ENCODE measurements at places on chromosomes 5 and 9.

DNA sequence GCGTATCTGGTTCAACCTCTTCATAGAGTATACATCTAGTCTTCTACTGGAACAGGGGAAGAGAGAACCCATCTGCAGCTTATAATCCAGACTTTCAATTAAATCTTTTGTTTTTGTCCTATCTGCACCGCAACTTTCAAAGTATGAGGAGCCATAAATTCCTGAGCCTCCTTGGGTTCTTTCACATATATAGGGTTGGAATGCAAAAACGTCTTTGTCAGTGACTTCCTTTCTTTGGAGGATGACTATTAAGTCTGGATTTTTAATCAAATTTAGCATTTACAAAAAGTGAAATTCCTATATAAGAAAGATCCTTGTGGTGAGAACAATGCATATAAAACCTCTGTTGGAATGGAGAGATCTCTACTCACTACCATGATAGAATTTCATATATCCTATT lies 370.8 kb downstream of the TMEM38B start:
- DNase-seq = no peak

- DNase-seq = no peak
These were observed 31.1 kb upstream of the PPP3R2 start for GRCh38 chr9:101625876-101626275.

GRCh38 chr9:70954126-70954525 lies 167.3 kb downstream of the TRPM3 start:
- peak; percentile 96 for DNase-seq

GRCh38 chr5:88746438-88746882 lies 136.5 kb downstream of the MEF2C start:
- no peak for DNase-seq

DNA sequence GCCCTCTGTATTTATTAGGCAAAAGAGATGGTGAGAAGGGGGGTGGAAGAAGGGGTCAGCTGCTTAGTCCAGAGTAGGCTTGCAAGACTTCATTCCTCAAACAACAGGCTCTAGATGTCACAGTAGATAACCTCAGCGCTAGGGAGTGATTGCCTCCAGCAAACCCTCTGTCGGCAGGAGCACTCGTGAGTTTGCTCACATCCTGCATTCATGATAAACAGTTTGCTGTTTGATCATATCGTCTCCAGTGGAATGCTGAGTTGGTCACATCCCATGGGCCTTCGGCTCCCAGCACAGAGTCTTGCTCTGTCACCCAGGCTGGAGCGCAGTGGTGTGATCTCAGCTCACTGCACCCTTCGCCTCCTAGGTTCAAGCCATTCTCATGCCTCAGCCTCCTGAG lies 3.6 kb downstream of the TTC23L start:
- no peak for DNase-seq

- no peak for DNase-seq
These were observed 221.1 kb downstream of the NR2F1-AS1 start for GRCh38 chr5:93359960-93360305.

DNA sequence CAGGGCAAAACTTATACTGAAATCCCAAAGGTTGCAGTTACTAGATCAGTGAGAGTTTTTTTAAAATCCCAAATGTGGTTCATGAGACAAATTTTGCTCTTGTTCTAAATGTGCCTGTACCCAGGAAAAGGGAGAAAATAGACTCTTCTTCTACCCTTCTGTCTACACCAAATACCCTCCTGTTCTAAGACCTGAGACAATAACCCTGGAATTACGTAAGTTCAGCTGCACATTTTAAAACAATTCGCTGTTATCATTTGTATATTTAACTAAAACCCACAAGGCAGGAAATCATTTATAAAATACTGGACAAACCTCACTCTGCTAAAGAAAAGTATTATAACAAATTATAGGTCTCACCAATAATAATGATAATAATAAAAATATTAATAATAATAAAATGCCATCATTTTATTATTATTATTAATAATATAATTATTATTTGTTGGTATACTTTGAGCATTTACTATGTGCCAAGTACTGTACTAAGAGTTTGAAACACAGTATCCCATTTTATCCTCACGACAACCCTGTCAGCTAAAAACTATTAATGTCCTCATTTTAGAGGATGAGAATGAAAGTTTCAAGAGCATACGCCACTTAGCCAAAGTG lies 49.8 kb upstream of the AFAP1L1 start:
- peak; percentile 42 for DNase-seq

GRCh38 chr5:138110266-138110963 lies 26.6 kb downstream of the WNT8A start:
- no peak for DNase-seq

- peak; percentile 96 for DNase-seq
These were observed 202.6 kb downstream of the NR3C1 start for GRCh38 chr5:143200781-143201398.

DNA sequence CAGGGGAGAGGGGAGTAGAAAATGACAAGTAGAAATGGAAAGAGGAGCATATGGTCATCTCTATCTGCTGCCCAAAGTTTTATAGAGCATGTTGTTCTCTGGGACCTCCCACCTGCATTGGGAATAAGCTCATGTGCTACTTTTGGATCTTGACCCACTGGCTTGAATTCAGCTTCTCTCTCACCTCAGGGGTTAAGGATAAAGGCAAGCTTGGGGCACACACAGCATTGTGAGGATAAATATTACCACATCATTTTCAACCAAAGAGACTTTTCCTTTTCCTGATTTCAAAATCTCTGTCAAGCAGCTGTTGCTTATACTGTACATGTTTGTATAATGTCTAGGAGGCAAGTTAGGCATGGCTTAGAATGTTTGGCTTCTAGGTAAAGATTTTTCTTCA lies 16.6 kb downstream of the ATP10B start:
- DNase-seq = no peak

- DNase-seq = no peak
These were observed 368.9 kb downstream of the TMEM161B start for GRCh38 chr5:87899721-87900131.

DNA sequence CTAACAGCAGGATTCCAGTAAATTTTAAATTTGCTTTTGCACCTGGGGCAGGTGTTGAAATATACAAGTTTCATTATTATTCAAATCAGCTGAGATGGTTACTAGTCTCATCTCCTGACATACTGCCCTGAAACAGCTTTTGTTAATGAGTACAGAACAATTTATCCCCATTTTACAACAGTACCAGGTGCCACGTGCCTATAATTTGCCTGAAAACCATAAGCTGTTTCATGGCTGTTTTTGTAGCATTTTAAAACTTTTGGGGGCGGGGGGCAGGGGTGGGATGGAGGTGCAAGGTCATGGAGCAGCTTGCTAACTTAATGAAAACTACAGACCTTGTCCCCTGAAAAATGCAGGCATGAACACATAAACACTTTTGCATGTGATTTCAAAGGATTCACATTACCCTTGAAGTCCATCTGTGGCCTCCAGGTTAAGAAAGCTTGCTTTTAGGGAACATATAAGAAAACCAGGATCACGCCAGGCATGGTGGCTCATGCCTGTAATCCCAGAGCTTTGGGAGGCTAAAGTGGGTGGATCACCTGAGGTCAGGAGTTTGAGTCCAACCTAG lies 42.1 kb downstream of the TIMD4 start:
- DNase-seq = no peak

- no peak for DNase-seq
These were observed 19.2 kb upstream of the PITX1 start for GRCh38 chr5:135053278-135053677.

DNA sequence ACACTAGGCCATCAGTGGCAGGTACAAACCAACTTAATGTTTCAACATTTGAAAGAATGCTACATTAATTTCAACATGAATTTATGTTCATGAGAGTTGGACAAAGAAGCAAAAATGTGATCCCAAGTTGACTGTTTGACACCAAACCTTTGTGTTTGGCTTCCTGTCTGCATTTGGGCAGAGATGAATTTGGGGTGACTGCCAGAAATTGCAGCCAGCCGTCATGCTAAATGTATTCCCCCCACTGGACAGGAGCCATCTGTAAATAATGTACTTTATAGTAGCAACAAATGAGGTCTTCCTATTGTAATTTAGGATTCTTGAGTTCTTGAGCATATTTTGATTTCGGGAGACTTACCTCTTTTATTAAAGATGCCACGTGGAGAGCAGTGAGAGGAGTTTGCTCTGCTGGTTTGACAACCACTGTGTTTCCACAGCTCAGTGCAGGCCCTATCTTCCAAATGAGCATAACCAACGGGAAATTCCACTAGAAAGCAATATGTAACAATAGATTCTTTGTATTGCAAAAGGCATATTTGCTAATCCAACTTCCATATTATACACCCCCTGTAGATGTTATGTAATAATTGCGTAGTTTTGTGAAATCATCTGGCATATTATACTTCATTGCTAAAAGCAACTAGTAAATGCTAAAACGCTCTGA lies 27.6 kb downstream of the ALDH1A1 start:
- DNase-seq = no peak

DNA sequence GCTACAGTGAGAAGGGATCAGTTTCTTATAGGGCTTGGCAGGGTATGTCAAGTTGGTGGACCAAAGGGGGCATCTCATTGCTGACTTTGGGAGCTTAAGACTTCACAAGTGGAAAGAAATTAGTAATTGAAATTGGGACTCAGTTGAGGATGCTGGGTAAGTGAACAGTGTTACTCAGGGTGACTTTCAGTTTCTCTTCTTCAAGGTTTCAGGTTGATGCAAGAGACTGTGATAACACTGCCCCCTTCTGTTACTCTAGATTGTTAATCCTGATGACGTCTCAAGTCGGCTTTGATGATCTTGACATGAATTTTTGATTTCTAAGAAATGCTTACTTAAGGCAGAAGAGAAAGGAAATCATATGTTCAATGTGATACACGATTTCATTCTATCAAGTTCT lies 21.3 kb downstream of the KCTD16 start:
- peak; percentile 63 for DNase-seq

DNA sequence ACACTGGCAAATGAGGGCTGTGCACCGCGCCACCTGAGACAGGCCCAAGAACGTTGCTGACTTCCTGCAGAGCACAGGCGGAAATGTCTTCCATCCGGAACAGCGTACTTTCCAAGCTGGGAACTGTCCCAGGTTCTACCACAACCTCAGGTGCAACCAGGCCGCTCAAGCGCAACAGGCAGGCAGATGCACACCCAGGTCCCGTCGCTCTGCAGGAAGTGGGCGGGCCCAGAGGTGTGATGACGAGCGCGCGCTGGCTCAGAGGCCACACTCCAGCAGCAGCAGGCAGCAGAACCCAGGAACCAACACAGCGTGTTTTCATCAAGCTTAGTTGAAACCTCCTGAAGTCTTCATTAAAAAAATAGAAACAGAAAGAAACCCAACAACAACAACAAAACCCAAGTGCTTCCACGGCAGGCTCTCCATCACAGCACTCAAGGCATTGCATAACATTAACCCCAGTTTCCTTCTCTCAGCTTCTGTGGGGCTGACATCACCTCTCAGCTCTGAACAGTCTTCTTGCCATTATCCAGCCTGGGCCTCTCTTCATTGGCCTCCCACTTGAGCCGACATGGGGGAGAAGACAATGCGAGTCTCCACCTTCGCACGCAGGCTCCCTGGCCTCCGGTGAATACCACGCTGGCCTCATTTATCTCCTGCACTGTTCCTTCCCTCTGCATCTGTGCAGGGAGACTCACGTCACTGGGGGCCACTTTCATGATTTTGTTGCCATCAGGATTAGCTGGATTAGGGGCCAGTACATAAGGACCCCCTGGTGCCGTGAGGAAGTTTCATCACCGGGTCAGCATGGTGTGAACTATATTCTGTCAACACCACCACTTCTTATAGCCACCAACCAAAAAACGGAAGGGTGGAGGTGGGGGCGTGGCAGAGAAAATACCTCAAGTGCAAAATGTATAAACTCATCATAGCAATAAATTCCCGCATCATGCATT lies 22.1 kb downstream of the PTCH1 start:
- no peak for DNase-seq

- no peak for DNase-seq
These were observed 89.4 kb downstream of the RGS7BP start for GRCh38 chr5:64595031-64595855.

DNA sequence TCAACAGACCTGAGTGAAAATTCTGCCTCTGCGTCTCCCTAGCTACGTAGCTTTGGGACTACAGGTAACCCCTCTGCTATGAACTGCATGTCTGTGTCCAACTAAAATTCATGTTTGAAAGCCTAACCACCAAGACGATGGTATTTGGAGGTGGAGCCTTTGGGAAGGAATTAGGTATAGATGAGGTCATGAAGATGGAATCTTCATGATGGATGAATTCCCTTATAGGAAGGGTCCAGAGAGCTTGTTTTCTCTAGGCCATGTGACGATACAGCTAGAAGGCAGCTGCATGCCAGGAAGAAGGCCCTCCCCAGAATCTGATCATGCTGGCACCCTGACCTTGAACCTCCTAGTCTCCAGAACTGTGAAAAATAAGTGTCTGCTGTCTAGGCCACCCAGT lies 296.4 kb downstream of the SLIT3 start:
- peak; percentile 39 for DNase-seq

DNA sequence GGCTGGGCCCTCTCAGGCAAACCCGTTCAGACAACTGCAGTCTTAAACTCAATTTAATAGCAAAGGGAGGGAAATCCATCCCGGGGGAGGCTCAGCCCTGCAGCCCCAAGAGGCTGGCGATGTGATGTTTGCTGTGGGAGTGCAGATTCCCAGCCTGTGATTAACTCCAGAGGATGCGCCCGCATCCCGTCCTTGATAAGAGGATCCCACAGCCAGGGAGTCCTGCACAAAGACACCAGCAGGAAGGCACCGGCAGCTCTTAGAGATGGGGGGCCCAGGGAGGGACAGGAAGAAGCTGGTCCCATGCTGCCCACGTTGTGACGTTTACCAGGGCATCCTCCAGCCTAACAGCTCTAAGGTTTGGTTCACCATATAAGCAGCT lies 64.7 kb downstream of the MRPL36 start:
- peak; percentile 36 for DNase-seq

DNA sequence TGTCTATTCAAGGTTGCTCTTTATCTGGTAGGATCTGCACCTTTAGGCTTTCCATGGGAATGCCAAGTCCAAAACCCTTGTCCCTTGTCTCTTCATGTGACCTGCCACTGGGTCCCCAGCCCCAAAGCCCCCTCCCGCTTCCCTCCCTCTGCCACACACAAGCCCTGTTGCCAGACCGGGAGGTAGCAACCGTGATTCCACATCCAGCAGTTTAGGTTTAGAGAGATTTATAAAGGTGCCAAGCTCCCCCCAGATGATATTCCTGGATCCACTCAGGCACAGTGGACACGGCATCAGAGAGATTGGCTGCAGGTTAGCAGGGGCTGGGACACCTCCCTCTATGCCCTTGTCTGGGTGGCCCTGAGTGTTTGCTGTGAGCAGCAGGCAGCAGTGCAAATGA lies 504.7 kb downstream of the CCDC171 start:
- no peak for DNase-seq

DNA sequence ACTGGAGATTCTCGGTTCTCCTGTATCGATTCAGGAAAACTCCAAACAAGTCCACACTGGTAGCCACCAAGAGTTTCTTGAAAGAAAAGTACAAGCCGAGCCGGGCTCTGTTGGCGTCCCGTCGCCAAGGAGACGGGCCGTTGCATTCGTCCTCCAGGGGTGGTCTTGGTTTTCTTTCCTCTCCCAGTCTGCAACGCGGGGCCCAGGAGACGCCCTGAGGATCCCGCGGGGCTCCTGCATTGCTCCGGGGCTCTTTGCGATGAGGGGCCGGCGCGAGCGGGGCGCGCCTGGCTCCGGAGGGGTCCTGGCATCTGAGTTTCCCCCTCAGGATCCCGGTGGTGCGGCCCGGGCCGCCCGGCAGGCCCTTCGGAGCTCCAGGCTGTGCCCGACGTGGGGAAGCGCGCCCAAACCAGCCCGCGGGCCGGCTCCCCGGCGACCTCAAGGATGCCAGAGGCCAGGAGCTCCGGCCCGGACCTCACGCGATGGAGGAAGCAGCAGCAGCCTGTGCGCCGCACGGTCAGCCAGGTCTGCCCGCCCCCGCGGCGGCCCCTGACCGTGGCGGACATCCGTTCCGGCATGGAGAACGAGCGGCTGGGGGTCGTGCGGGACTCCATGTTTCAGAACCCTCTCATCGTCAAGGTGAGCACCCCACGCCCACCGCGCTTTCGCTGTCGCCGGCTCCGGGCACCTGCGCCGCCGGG lies at the start of gene CFAP77:
TSS of gene CFAP77 (plus strand) at position 384 of the 701 bp plus-strand sequence. CDS start at position 445, 61 bp downstream.
- DNase-seq = no peak
